H1 (cell line): ENCODE measurements at places on chromosomes 13 and 19.

- no peaks in the 10 kb centered on the region for H3K36me3 ChIP-seq
- no peak for DNase-seq
- no peak overlapping the region for H3K4me3 ChIP-seq
- peaks cover 2% of the 10 kb centered on the region; the same call in 1 of the 2 replicates for H3K4me1 ChIP-seq
Measured at GRCh38 chr19:46896076-46896794, 35.4 kb downstream of the ARHGAP35 start.

DNA sequence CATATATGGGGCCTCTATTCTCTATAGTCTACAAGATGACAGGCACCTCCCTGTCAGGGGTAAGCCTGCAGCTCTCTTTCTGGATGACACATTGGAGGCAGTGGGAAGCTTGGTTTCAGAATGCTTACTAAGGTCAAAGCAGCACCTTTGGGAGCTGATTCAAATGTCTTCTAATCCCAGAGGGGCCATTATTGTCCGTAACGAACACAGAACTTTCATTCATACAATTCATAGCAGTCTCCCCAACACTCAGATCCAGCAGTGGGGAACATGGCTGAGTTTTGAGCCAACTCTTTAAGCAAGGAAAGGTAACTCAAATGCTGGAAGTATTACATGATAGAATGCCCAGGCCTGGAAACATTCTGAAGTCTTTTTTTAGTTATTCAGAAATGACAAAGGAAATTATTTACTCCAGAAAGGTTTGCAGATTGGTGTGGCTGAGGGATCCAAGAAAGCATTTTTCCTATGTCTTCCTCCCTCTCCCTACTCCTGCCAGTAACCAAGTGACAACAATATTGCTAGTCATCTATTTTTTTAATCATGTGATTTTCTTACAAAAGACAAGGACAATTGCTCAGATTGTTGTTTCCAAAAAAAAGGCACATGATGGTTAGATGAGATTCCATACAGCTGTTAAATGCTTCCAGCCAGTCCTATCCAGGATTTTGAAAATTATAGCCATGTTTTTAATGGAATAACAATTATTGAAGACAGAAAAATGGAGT lies 118.7 kb downstream of the FOXO1 start:
- no peak for DNase-seq
- no peaks in the 10 kb centered on the region for H3K27me3 ChIP-seq
- H3K36me3 ChIP-seq = no peaks in the 10 kb centered on the region
- no peak overlapping the region for H3K27ac ChIP-seq

GRCh38 chr19:32868206-32868950 lies 1.2 kb downstream of the SLC7A9 start:
- no peaks in the 10 kb centered on the region for H3K36me3 ChIP-seq
- H3K27me3 ChIP-seq = no peaks in the 10 kb centered on the region
- no peak overlapping the region for H3K27ac ChIP-seq
- H3K4me1 ChIP-seq = peaks cover 4% of the 10 kb centered on the region; the same call in 1 of the 2 replicates

GRCh38 chr19:3146677-3147100 lies 10.9 kb downstream of the GNA15 start:
- no peak overlapping the region for H3K4me3 ChIP-seq
- peak; percentile 96 for DNase-seq
- H3K36me3 ChIP-seq = no peaks in the 10 kb centered on the region
- no peaks in the 10 kb centered on the region for H3K4me1 ChIP-seq
- H3K27ac ChIP-seq = no peak overlapping the region

- H3K4me1 ChIP-seq = no peaks in the 10 kb centered on the region
- no peak overlapping the region for H3K27ac ChIP-seq
- no peak for DNase-seq
- peaks cover 91% of the 10 kb centered on the region for H3K27me3 ChIP-seq
- H3K4me3 ChIP-seq = peak overlapping the region; percentile 28; the same call in 1 of the 2 replicates
Measured at GRCh38 chr13:27979001-27979643, 9.4 kb downstream of the URAD start.

DNA sequence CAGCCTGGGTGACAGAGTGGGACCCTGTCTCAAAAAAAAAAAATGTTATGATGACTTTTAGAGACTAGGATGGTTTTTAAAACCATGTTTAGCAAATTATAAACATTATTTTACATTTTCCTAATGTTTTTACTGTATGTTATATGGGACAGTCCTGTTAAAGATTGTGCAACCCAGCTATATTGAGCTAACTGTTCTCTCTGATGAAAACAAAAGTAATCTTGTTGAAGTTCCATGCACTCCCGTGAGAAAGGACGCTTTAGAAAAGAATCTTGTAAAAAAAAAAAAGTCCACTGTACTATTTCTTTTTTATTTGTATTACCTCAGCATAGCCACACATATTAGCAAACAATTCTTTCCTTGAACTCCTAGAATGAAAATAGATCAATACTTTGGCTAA lies 451.2 kb downstream of the DCT start:
- H3K27me3 ChIP-seq = no peaks in the 10 kb centered on the region
- H3K27ac ChIP-seq = no peak overlapping the region
- H3K4me1 ChIP-seq = no peaks in the 10 kb centered on the region

GRCh38 chr13:97134364-97135095 lies 87.6 kb upstream of the MBNL2 start:
- no peak overlapping the region for H3K27ac ChIP-seq
- H3K36me3 ChIP-seq = no peaks in the 10 kb centered on the region
- H3K4me1 ChIP-seq = no peaks in the 10 kb centered on the region
- no peak for DNase-seq
- H3K27me3 ChIP-seq = no peaks in the 10 kb centered on the region

- H3K36me3 ChIP-seq = no peaks in the 10 kb centered on the region
- H3K27me3 ChIP-seq = peaks cover 54% of the 10 kb centered on the region
- H3K4me3 ChIP-seq = peak overlapping the region; percentile 52
- peak; percentile 70 for DNase-seq
- H3K27ac ChIP-seq = no peak overlapping the region
Measured at GRCh38 chr19:17950310-17951156, 16.4 kb upstream of the KCNN1 start.

DNA sequence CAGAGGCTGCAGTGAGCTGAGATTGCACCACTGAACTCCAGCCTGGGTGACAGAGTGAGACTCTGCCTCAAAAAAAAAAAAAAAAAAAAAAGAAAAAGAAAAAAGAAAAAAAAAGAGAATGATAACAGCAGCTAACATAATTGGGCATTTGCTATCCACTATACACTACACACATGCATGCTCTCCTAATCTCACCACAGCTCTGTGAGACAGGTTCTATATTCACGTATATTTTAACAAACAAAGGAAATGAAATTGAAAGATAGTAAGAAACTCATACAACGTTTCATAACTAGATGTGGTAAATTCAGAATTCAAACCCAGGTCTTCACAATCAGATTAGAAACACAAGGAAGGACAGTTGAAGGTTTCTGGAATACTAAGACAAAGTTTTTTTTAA lies 265.7 kb downstream of the DIAPH3 start:
- H3K4me3 ChIP-seq = no peak overlapping the region
- H3K36me3 ChIP-seq = no peaks in the 10 kb centered on the region
- H3K27me3 ChIP-seq = no peaks in the 10 kb centered on the region
- DNase-seq = no peak
- no peak overlapping the region for H3K27ac ChIP-seq

- no peaks in the 10 kb centered on the region for H3K36me3 ChIP-seq
- H3K27ac ChIP-seq = no peak overlapping the region
- peaks cover 2% of the 10 kb centered on the region; the same call in 1 of the 2 replicates for H3K4me1 ChIP-seq
- H3K4me3 ChIP-seq = no peak overlapping the region
Measured at GRCh38 chr19:30810726-30811125, 438.5 kb downstream of the ZNF536 start.

GRCh38 chr19:58291943-58292342 lies 13.2 kb downstream of the ZNF8 start:
- H3K4me1 ChIP-seq = no peaks in the 10 kb centered on the region
- H3K27ac ChIP-seq = no peak overlapping the region
- H3K4me3 ChIP-seq = no peak overlapping the region
- peaks cover 35% of the 10 kb centered on the region for H3K36me3 ChIP-seq

- H3K27me3 ChIP-seq = no peaks in the 10 kb centered on the region
- no peak overlapping the region for H3K4me3 ChIP-seq
- no peak overlapping the region for H3K27ac ChIP-seq
- H3K4me1 ChIP-seq = no peaks in the 10 kb centered on the region
- no peaks in the 10 kb centered on the region for H3K36me3 ChIP-seq
- DNase-seq = no peak
Measured at GRCh38 chr13:48151363-48152161, 56.7 kb upstream of the MED4 start.

- no peak for DNase-seq
- H3K4me3 ChIP-seq = no peak overlapping the region
- no peaks in the 10 kb centered on the region for H3K27me3 ChIP-seq
- H3K27ac ChIP-seq = no peak overlapping the region
- no peaks in the 10 kb centered on the region for H3K4me1 ChIP-seq
Measured at GRCh38 chr19:16851031-16851712, 22.0 kb downstream of the SIN3B start.

DNA sequence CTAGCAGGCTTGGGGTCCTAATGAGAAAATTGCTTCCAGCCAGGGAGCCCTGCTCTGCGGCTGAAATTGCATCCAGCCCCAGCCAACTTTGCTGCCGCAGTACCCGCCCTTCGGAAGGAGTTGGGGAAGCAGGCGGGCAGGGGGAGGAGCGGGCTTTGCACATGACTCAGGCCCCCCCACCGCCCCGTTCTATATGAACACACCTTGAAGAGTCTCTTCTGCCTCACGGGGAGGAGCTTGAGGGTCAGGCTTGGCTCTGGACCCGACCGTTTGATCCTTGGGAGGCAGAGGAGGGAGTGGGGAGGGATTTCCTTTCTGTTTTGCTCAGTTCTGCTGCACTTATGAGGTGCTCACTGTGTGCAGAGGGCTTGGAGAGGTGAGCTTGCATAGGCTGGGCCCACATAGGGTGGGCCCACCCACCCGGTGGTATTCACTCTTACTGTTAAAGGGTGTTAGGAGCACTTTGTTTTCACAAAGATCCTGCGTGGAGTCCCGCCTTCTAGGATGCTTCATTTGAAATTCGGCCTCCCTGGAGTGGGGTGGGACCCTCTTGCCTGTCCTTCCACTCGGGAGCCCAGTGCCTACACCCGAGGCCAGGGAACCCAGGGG lies 46.5 kb downstream of the LYL1 start:
- no peaks in the 10 kb centered on the region for H3K36me3 ChIP-seq
- H3K27ac ChIP-seq = no peak overlapping the region
- H3K4me3 ChIP-seq = peak overlapping the region; percentile 51
- peaks cover 100% of the 10 kb centered on the region for H3K27me3 ChIP-seq

DNA sequence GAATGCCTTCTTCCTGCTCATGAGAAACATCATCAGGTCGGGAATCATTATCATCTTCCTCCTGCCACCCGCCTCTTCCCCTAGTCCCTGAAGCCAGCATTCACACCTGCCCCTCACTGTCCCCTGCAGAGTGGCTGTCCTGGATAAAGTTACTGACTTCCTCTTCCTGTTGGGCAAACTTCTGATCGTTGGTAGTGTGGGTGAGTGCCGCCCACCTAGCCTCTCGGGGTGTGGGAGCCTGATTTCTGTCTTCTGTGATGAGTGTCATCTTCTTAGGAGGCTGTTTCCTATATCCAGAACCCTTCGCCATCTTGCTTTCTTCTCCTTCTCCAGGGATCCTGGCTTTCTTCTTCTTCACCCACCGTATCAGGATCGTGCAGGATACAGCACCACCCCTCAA lies 12.5 kb downstream of the SLC44A2 start:
- DNase-seq = no peak
- H3K4me1 ChIP-seq = peaks cover 2% of the 10 kb centered on the region; the same call in 1 of the 2 replicates
- no peak overlapping the region for H3K4me3 ChIP-seq
- H3K27me3 ChIP-seq = no peaks in the 10 kb centered on the region

DNA sequence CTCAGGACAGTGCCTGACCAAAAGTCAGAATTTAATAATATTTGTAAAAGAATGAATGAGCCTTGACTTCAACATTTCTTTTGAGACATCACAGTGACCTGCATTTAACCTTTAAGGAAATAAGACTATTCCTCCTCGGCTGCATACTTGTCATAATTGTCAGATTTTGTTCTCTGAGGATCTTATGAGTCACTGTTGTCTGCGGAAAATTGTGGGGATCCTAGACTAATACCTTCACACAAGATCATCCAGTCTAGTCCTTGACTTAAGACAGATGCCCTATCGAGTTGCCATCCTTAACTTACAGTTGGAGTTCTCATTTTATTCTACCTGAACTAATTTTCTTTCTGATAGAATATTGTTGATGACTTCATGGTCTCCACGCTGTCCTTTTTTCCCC lies 198.4 kb downstream of the DLEU7 start:
- peaks cover 1% of the 10 kb centered on the region for H3K27me3 ChIP-seq
- H3K4me3 ChIP-seq = no peak overlapping the region
- H3K4me1 ChIP-seq = no peaks in the 10 kb centered on the region
- no peak for DNase-seq

DNA sequence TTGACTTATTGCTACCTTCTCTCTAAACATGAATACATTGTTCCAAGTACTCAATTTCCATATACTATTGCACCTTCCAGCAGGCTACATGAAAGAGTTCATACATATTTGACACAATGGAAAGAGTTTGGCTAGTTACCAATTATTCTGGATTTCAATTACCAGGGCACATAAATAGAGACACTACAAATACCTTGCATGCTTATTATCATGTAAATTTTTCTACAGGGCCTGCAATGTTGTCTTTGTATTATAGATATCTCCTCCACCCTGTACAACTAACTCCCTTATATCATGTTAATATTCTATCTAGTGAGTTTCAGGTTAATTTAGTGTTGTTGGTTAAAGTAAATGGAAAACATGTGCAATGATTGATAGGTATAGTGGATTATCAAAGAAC lies 540.7 kb upstream of the SLITRK5 start:
- no peaks in the 10 kb centered on the region for H3K27me3 ChIP-seq
- H3K27ac ChIP-seq = no peak overlapping the region

GRCh38 chr19:57190301-57190700 lies 999 bp upstream of the ZNF264 start:
- peak overlapping the region; percentile 91; the same call in 1 of the 2 replicates for H3K4me3 ChIP-seq
- no peaks in the 10 kb centered on the region; the same call in 1 of the 2 replicates for H3K27me3 ChIP-seq
- H3K27ac ChIP-seq = no peak overlapping the region

GRCh38 chr19:19192078-19192882 lies at the start of the genes BORCS8 and RFXANK:
TSS of gene BORCS8 (minus strand) at chr19:19192152. CDS start at chr19:19192117, 35 bp downstream.
TSS of gene RFXANK (plus strand) at chr19:19192258. CDS start at chr19:19193947, 1,689 bp downstream.
- H3K4me3 ChIP-seq = peak within 1 kb of the TSS; percentile 93
- DNase-seq = peak; percentile 98
- peak within 1 kb of the TSS; percentile 91 for H3K27ac ChIP-seq
- H3K27me3 ChIP-seq = no peaks in the 10 kb centered on the region
- no peaks in the 10 kb centered on the region for H3K4me1 ChIP-seq

GRCh38 chr13:51221674-51222036 lies 543 bp upstream of the FAM124A start:
- peaks cover 2% of the 10 kb centered on the region; the same call in 1 of the 2 replicates for H3K36me3 ChIP-seq
- H3K4me1 ChIP-seq = peaks cover 6% of the 10 kb centered on the region
- H3K4me3 ChIP-seq = peak overlapping the region; percentile 70
- no peaks in the 10 kb centered on the region for H3K27me3 ChIP-seq
- DNase-seq = no peak
- peak overlapping the region; percentile 24; the same call in 1 of the 2 replicates for H3K27ac ChIP-seq

GRCh38 chr13:43246382-43246781 lies 223.0 kb downstream of the DNAJC15 start:
- DNase-seq = no peak
- H3K27ac ChIP-seq = no peak overlapping the region
- no peak overlapping the region for H3K4me3 ChIP-seq

- H3K27ac ChIP-seq = no peak overlapping the region
- H3K4me1 ChIP-seq = 0 out of 2 replicates have a peak, but pooled peaks cover 2% of the 10 kb centered on the region
- no peaks in the 10 kb centered on the region for H3K27me3 ChIP-seq
Measured at GRCh38 chr13:81326913-81327312, 986.0 kb upstream of the SPRY2 start.
